ENCODE measurements at places on chromosomes 3 and 15.

GRCh38 chr3:49173116-49173791 lies 1.9 kb downstream of the KLHDC8B start:
- peak; percentile 73 for DNase-seq

- DNase-seq: no peak
Observed at GRCh38 chr3:5717254-5717653, 529.7 kb downstream of the EDEM1 start.

DNA sequence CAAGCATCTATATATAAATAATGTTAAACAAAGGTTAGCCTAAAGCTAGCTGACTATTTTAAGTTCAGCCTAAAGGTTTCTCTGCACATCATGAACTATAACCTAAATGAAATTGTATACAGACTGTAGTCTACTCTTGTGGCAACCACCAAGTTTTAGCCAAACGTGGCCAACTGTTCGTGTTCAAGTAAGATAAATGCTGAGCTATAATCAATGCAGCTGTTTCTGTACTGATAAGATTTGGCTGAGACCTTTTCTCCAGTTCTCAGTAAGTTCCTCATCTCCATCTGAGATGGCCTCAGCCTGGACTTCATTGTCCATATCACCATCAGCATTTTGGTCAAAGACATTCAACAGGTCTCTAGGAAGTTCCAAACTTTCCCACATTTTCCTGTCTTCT lies 43.7 kb upstream of the IGSF10 start:
- DNase-seq: no peak

- no peak for DNase-seq
Observed at GRCh38 chr3:72969766-72970165, 26.8 kb upstream of the PPP4R2 start.

DNA sequence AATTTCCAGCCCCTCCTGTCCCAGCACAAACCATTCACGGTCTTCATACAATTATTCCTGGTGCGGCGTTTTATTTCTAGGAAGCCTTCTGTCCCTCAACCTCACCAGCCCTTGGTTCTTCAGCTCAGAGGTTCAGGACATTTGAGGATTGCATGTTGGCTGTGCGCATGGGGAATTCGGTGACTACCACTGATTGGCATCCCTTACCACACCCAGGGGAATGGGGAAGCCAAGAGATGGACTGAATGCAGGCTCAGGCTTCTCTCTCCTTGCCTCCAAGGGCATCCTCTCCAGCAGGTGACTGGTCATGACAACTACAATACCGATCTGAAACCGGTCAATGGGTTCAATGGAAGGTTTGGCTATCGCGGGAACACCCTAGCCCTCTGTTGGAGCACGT lies 153.8 kb downstream of the MTHFS start:
- no peak for DNase-seq

- no peak for DNase-seq
Observed at GRCh38 chr3:194571491-194572142, 61.6 kb downstream of the TMEM44 start.

DNA sequence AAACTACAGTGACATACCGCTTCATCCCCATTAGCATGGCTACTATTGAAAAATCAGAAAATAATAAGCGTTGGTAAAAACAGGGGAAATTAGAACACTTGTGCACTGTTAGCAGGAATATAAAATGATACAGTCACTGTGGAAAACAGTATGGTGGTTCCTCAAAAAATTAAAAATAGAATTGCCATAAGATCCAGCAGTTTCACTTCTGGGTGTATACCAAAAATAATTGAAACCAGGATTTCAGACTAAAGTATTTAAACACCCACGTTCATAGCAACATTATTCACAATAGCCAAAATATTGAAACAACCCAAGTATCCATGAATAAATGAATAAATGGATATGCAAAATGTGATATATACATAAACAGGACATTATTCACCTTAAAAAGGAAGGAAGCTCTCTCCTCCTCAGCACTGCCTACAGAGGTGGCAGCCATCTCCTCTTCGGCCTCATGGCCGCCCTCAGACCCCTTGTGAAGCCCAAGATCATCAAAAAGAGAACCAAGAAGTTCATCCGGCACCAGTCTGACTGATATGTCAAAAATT lies 34.1 kb downstream of the NGLY1 start:
- no peak for DNase-seq

- no peak for DNase-seq
Observed at GRCh38 chr3:149579161-149579560, 78.7 kb downstream of the WWTR1 start.

GRCh38 chr3:194375473-194376240 lies 6.1 kb upstream of the LRRC15 start:
- DNase-seq: no peak

- no peak for DNase-seq
Observed at GRCh38 chr3:33063651-33064051, 33.3 kb downstream of the GLB1 start.

Data from NCI-H1092 treated with DMSO at 0.1 percent for 48 hours (cell line).